Effector CD4-positive, alpha-beta T cell (primary cell): ENCODE measurements at places on chromosomes 16 and 17.

GRCh38 chr17:79829004-79829403 is 10.2 kb downstream of the CBX4 start:
- no peak for DNase-seq

DNA sequence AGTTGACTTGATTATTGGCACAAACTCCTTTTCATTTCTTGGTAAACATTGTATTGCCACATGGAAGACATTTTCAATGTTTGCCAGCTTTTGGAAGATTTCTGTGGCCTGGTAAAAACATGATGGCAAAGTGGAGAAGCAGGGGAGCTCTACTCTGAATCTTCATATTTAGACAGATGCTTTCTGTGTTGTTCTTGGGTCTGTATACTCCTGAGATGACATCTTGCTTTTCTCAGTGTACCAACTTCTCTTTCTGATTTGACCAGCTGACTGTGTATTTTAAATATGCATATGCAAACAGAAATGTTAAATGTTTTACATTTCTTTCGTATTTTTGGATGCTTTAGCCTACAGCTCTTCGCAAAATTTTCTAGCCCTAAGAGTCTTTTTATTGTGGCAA is 366.2 kb upstream of the MON1B start:
- DNase-seq, result no peak

GRCh38 chr16:12678983-12679382 is 124.7 kb downstream of the CPPED1 start:
- DNase-seq, result no peak

DNA sequence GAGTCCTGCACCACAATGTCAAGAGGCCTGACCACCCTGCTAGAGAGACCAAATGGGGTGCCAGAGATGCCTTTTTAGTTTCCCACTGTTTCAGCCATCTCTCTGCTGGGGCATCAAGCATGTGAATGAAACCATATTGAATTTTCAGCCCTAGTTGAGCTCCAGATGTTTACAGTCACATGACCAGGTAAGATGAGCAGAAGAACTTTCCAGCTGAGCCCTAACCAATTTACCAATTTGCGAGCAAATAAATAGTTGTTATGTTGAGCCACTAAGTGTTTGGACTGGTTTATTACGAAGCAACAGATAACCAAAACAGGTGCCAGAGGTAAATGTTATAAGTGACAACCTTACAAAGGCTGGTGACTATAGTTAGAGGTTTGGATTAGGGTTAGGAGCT is 209.1 kb upstream of the CCL2 start:
- DNase-seq, result no peak

GRCh38 chr17:41325611-41326010 is 10.1 kb upstream of the KRTAP17-1 start:
- no peak for DNase-seq

DNA sequence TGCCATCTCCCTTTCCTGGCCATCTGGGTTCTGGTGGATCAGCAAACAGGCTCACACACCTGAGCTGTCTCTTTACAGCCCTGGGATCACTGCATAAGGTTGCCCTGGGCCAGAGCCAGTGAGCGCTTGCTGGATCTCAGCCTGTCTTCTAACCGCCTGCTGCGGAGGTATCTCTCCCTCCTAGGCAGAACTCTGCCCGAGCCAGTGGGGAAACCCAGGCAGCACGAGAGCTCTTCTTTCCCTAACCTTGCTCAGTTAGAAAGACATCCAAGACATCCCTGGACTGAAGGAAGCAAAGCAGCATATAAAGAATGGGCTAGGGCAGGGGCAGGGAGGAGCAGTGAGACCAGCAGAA is 6.4 kb downstream of the HAS3 start:
- DNase-seq, result no peak

DNA sequence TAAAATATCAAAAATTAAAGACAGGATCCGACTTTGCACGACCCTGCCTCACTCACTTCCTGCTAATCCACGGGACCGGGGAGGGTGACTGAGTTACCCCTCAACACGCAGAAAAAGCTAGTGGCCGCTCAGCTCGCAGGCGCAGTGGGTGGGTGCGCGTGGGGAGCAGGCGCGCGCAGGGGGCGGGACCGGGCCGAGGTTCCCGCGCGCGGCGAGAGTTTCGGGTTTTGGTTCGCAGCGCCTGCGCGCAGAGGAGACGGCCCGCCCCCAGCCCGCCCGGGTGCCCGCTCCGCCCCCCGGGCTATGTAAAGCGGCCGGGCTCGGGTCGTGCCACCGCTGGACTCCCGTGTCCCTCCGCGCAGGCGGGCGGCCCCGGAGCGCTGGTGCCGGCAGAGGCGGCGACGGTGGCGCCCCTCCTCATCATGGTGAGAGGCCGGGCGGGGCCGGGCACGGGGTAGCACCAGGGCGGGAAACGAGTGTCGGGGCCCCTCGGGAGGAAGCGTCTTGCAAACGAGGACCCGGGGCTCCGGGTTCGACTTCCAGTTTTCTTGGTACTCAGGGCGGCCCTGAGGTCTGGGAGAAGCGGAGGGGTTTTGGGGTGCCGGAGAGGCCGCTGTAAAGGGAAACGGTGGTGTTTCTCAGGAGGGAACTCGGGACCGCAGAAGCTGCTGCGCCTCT is at the start of gene CNP:
CNP (plus strand) TSS at position 333 of the 678 bp plus-strand sequence; CDS start at position 423, 90 bp downstream.
- peak; percentile 87 for DNase-seq

DNA sequence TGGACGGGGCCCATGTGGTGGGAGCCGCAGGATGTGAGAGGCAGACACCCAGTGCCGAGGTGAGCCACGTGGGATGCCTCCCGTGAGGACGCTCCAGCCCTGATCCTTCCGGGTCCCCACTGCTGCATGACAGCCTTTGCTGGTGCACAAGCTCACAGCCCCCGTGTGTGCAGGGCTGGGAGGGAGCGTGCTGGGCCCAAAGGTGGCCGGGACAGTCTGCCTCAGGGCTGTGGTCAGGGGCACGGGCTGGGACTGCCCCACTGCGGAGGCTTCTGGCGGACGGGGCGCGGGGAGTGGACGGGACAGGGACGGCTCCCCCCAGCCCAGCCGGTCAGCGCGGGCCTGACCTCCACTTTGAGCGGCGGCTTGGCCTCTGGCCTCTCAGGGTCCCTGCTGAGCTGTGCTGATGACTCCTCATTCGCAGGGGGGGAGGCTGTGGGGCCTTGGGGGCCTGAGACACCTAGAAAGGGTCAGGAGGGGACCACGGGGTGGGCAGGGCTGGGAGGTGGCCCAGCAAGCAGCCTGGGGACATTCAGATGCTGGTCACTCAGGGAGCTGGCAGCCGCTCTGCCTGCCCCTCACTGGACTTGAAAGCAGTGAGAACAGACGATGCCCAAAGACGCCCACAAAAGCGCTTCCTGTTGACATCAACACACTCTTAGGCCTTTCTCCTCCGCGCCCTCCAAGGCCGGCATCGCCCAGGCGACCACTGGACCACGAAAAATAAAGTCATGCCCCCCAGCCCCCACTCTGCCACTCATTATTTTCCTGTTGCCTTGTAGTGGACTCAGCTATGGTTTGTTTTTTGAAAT is 9.3 kb upstream of the METRNL start:
- no peak for DNase-seq

- no peak for DNase-seq
These were observed 23.3 kb downstream of the SHISA6 start for GRCh38 chr17:11264183-11264871.

DNA sequence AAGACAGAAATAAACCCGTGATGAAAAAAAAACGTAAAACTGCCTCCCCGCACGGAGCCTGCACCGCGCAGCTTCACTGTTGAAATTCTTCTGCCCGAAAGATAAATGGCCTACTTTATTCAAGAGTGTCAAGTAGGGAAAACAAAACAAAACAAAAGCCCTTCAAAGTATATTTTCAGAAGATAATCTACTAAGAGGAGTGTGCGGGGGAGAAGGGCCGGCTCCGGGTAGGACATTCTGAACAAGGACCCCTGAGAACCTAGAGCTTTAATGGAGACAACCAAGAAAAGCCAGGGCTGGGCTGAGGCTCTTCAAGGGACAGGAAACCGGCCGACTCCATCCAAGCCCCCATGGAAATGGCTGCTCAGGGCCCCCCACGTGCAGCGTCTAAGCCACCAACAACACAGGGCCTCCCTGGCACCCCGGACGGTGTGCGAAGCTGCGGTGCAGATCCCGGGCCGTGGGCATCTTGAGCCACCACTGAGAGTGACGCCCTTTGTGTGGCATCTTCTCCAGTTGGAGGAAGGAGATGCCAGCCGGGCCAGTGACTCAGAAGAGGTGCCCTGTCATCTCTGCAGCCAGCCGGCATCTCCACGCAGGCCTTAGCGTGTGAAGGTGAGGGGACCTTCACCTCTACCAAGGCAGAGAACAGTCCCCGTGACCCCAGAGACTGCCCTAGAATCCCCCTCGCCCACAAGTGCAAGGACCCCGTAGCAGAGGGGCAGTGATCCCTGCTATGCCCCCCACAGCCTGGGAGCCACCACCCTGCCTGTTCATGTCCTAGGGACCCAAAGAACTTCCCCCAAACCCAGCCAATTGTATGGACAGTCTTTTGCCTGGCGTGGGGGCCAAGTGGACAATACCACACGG is 250.8 kb downstream of the C16orf95 start:
- DNase-seq, result no peak

- no peak for DNase-seq
These were observed 5.3 kb upstream of the TAOK1 start for GRCh38 chr17:29384901-29385300.

- no peak for DNase-seq
These were observed 194.9 kb upstream of the RBFOX1 start for GRCh38 chr16:7137560-7138330.

- DNase-seq, result no peak
These were observed 187.0 kb downstream of the IRX3 start for GRCh38 chr16:54099627-54100026.

GRCh38 chr16:53805113-53805512 is 101.2 kb downstream of the FTO start:
- DNase-seq, result no peak

- DNase-seq, result no peak
These were observed 107.9 kb downstream of the RAP1GAP2 start for GRCh38 chr17:2904135-2904534.

- no peak for DNase-seq
These were observed 6.0 kb upstream of the NDRG4 start for GRCh38 chr16:58493756-58494431.

DNA sequence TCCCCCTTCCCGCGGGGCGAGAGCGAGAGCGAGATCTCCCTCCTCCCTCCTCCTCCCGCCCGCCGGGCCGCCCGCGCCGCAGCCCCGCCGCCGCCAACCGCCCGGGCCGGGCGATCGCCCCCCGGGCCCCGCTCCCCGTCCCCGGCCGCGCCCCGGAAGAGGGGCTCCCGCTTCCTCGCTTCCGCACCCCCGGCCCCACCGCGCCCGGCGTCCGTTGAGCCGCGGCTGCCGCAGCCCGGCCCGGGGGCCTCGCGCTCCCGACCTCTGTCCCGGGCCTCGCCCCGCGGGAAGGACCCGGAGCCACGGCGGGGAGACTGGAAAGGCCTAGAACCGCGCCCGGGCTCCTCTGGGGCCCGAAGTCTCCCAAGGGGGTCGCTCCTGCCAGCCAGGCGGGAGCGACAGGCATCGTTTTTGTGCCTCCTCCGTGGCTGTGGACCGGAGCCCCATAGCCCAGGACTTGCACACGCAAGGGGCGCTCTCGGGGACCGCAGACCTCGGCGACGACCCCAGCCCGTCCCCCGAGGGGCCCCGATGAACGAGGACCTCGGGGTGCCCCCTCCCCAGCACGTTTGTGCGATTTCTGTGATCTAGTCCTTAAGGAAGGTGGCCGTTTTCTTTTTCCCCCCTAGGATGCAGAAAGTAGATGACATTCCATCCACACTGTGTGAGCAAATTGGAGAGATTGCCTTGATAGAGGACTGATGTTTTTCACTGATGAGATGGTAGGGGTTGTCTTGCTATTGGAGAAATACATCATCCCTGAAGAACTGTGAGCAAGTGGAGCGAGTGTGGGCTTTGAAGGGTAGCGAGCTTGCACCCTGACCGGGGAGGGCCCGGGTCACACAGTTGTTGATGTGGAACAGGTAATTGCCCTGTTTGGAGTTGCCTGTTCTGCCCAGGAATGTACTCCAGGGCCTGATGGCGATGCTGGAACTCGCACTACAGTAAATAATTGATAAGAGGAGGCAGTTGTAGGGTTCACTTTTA is 611 bp downstream of the BANP start:
- no peak for DNase-seq

DNA sequence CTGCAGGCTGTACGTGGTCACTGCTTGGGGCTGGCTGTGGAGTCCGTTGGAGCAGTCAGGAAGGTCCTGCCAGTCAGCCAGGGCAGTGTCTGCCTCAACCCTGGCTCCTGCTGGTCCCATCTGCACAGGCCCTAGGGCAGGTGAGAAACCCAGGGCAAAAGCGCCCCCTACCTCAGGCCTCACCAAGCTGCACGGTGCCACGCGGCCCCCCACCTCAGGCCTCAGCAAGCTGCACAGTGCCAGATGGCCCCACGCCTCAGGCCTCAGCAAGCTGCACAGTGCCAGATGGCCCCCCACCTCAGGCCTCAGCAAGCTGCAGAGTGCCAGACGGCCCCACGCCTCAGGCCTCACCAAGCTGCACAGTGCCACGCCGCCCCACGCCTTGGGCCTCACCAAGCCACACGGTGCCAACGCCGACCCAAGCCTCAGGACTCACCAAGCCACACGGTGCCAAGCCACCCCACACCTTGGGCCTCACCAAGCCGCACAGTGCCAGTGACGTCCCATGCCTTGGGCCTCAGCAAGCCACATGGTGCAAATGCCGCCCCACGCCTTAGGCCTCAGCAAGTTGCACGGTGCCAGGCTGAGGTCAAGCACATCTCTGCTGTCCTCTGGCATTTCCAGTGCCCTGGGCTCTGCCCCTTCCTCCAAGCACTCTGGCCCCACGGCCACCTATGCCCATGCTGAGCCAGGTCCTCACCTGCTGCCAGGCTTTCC is 5.5 kb downstream of the TMEM204 start:
- no peak for DNase-seq

GRCh38 chr16:19219836-19220235 is 51.8 kb downstream of the SYT17 start:
- DNase-seq, result no peak
